8988T (cell line): ENCODE measurements at places on chromosomes 7 and 10.

- peak; percentile 46 for DNase-seq
These were observed 61.7 kb upstream of the NPTX2 start for GRCh38 chr7:98555403-98555802.

GRCh38 chr10:48523820-48524758, 80.8 kb downstream of the ARHGAP22 start:
- DNase-seq, result peak; percentile 51

DNA sequence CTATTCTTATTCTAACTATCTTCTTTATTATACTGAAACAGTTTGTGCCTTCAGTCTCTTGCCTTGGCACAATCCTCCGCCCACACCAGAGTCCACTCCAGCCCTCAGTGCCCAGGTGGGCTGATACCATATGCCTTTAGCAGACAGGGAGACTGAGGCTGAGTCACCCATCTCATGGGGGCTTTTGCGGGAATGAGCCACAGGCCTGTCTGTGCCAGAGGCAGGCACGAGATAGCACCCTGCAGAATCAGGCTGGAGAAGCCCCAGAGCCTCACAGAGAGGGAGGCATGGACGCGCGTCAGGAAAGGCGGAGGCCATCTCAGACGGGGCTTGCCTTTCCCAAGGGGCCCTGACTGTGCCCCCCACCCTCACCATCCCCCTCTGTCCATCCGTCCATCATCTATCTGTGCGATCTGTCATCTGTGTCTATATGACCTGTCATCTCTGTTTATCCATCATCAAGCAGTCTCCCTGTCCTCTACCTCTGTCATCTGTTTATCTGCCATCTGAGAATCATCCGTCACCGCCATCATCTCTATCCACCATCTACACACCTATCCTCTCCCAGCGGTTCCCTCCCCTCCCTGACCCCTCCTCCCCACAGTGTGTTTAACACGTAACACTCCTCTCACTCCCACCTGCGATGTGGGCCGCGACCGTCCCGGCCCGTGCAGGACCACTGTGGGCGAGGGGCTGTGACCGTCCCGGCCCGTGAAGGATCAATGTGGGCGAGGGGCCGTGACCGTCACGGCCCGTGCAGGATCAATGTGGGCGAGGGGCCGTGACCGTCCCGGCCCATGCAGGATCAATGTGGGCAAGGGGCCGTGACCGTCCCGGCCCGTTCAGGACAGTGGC, 7.3 kb upstream of the ADAP1 start:
- no peak for DNase-seq

DNA sequence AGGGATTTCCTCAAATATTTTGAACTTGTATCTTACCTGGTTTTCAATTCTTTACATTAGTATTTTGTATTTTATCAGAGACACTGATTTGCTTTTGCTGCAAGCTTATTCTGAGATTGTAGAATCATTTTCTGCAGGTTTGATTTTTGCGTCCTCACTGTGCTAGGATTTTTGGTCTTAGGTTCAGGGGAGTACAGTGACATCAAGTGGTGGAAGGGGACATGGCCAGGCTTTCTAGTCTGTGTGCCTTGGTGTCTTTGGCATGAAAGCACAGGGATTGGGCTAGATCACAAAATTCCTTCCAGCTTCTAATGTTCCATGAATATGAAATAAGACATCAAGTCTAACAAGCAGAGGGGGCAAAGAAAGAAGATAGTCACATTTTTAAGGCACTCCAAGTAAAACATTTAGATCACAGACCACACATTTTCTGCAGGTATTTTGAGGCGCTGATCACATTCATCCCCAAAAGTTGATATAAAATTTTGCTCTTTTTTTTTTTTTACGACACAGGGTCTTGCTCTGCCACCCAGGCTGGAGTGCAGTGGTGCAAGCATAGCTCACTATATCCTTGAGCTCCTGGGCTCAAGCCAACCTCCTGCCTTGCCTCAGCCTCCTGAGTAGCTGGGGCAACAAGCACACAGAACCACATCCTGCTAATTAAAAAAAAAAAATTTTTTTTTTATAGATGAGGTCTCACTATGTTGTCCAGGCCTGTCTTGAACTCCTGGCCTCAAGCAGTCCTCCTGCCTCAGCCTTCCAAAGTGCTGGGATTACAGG, 124.4 kb downstream of the PON1 start:
- DNase-seq, result no peak

GRCh38 chr10:80462299-80462980, 8.3 kb downstream of the TSPAN14 start:
- DNase-seq, result no peak

DNA sequence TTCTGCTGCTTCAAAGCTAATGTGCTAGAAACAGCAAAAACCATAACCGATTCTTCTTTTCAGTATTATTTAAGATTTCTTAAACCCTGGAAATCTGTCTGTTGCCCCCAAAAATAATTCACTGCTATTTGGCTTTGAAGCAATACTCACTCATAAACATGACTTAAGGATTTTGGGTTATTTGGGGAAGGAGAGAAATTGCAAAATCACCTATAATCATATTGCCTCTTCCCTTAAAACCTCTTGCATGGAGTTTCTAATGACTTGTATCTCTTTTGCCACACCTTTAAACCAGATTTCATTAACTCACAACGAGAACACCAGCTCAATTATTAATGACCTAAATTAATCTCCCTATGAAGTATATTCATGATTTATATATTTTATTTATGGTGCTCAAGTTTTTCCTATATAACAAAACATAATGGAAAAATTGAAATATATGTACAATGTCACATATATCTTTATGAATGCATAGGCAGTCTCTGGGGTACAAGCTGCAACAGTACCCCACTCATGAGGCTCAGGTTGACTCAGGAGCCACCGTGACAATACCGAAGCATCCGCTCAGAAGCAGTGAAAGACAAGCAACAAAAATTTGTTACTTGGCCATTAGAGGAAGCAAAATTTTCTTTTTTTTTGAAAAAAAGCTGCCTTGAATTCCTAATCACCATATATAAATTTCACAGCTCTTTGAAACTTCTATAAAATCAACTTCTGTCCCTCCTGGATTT, 3.0 kb downstream of the NAMPT start:
- no peak for DNase-seq

DNA sequence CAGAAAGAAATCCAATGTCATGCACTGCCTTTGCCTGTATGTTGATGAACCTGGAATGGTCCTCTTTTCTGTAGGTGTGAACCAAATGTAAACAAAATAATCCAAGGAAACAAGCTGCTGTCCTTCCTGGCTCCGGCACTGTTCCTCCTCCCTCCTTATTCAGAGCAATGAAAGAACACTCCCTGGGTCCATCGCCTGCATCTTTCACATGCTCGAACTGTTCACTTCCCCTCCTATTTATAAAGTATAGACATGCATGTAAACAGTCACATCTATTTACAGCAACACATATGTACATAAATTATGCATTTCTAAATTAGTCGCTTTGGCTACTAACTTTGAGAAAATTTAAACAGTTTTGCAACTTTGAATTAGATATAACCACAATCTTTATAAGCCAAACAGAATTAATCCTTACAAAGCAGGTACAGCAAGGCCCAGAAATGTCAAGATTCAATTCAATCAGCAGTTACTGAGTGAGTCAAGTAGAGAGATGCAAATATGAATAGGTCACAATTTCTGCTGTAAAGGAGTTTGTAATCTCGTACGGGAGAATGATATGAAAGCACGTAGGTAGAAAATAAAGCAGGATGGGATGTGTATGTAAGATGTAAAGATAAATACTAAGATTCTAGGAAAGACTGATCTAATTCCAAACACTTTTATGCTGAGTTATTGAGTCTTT, 162.6 kb downstream of the PIP4K2A start:
- no peak for DNase-seq

DNA sequence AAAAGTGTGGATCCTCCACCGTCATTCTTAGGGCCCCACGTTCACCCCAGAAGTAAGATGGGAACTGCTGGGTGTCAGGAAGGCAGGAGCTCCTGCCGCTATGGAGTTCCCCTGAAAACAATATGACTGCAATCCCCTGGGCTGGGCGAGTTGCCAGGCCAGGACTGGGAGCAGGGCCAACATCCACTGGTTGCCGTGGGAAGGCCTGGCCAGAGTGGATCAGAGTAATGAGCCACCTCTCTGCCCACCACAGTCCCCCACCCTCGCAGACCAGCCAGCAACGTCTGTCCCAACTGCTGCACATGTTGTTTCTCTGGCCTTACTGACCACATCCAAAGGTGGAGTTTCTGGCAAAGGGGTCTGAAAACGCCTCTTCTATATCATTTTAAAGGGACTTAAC, 86.6 kb downstream of the STRA8 start:
- DNase-seq, result no peak

GRCh38 chr10:132637477-132638129, 100.0 kb downstream of the INPP5A start:
- peak; percentile 77 for DNase-seq

DNA sequence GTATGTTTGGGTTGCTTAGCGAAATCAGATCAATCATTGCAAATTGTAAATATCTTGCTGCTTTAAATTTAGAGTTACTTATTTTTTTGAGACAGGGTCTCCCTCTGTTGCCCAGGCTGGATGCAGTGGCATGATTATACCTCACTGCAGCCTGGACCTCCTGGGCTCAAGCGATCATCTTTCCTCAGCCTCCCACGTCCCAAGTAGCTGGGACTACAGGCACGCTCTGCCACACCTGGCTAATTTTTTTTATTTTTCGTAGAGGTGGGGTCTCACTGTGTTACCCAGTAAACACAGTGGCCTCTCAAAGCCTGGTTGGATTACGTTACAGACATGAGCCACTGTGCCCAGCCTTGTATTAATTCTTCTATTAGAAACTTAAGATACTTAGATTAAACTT, 1.7 kb downstream of the VDAC2 start:
- no peak for DNase-seq

DNA sequence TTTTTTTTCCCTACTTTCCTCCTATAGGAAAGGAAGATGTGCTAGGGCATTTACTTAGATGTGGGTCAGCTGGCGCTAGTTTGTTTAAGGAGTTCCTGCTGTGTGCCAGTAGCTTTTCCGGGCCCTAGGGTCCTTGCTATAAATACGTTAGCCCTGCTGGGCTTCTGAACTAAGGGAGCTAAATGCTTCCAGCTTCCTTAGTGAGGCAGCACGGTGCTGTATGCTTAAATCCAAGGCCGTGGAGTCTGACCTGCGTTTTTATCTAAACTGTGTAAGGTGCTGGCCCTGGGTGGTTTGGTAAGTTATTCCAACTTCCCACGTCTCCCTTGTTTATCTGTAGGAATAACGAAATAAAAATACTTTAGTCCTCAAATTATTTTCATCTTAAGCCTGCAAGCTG, 594 bp downstream of the TDRD1 start:
- no peak for DNase-seq

- DNase-seq, result no peak
These were observed 59.9 kb downstream of the ADARB2 start for GRCh38 chr10:1677307-1677939.

DNA sequence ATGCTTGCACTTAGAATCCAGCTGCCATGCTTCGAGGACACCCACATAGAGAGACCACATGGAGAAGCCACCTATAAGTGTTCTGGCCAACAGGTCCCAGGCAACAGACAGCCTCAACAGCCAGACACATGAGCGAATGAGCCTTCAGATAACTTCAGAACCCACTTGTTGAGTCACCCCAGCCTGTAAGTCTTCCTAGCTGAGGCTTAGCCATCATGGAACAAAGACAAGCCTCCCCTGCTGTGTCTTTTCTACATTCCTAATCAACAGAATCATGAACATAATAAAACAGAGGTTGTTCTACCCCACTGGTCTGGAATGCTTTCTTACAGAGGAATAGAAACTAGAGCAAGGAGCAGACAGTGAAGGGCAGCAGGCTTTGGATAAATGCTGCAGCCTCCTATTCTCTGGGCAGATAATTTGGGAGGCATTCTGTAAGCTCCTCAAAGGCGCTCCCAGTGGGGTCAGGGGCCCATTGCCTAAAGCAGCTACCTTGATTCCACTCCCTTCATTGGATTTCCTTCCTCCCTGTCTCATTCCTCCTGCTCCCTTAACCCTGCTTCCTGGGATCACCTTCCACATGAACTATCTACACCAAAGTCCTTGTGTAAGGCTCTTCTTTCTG, 4.6 kb downstream of the TLL2 start:
- DNase-seq, result no peak

DNA sequence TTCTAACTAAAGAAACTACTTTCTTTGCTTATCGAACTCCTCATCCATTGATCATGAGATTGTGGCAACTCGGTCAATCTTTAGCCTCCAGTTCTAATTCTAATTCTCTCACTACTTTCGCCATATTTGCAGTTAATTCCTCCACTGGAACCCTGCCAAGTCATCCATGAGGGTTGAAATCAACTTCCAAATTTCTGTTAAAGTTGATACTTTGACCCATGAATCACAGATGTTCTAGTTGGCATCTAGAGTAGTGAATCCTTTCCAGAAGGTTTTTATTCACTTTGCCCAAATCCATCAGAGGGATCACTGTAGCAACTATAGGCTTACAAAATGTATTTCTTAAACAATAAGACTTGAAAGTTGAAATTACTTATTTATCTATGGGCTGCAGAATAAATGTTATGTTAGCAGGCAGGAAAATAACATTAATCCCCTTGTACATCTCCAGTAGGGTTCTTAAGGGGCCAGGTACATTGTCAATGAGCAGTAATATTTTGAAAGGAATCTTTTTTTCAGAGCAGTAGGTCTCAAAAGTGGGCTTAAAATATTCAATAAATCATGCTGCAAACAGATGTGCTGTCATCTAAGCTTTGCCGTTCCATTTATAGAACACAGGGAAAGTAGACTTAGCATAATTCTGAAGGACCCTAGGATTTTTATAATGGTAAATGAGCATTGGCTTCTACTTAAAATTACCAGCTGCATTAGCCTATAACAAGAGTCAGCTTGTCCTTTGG, 39.4 kb downstream of the CCDC71L start:
- DNase-seq, result no peak

DNA sequence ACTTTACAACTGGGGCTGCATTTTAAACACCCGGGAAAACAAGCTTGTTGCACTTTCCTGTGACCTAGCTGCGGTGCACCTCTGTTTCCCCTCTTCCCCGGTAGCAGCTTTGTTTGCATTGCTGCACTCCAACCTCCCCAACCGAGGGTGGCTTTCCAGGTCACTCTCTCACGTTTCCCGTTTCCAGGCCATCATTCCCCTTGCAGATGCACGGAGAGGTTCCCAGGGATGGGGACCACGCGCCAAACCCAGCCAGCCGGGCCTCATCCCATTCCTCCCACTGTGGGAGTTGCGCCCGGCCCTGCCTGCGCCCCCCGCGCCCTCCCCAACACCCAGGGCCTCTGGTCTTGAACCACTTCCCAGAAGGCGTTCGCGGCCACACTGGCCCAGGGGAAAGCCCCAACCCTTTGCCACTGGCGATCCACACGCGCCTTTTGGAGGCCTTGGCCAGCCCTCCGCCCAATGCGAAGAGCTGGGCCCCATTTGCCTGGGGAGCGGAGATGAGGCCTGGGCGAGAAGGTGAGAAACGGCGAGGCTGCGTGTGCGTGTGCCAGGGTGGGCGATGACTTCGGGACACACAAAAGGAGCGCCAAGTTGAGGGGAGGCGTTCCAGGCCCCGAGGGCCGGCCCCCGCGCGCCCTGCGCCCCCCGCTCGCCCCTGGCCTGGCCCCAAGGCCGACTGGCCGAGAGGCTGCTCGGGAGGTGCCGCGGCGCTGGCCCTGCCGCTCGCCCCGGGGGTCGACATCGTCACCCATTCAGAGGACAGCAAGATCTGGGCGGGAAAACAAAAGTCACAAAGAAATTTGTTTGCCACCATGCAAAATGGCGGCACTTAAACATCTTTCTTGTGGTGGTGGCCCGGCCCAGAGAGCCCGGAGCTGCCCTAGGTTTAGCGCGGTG, 15.9 kb downstream of the SKIDA1 start:
- DNase-seq, result no peak
